ENCODE measurements at places on chromosomes 4 and X.

GRCh38 chrX:153608806-153609205 lies 9.9 kb upstream of the CCNQ start:
- DNase-seq, result no peak

GRCh38 chr4:13908455-13908854 lies 280.9 kb upstream of the BOD1L1 start:
- no peak for DNase-seq

DNA sequence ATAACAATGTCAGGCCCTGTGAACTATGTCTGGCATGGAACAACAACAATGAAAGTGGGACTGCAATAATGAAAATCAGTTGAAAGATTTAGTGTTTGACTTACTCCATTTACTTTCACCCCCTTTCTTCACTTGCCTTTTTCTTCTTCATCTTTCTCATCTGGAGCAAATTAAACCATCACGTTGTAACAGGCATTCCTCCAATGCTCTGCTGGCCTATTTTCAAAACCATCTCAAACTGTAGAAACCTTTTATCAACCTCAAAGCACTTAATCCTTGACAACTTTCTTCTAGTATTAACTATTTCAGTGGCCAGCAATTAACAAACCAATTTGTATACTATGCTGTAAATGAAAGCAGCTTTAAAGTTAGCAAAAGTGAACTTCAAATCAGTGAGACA lies 8.3 kb downstream of the KLHL13 start:
- no peak for DNase-seq

DNA sequence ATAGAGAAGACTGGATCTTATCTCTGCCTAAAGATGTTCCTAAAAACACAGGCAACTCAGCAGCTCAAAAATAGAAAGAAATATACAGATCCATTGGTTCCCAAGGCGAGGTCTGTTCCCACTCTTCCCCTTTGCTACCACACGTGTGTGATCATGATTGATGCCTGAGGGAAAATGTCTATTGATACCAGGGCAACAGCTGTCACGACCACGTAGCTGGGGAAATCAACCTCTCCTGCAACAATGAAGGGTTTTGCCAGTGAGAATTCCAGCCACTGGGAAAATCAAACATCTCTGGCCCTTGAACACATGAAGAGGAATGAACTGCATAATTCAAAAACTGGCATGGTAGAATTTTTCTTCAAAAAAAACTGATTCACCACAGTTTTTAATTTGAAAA lies 131.0 kb upstream of the MAP3K15 start:
- DNase-seq, result no peak

- no peak for DNase-seq
These were observed 847.7 kb upstream of the INTU start for GRCh38 chr4:126784966-126785580.

DNA sequence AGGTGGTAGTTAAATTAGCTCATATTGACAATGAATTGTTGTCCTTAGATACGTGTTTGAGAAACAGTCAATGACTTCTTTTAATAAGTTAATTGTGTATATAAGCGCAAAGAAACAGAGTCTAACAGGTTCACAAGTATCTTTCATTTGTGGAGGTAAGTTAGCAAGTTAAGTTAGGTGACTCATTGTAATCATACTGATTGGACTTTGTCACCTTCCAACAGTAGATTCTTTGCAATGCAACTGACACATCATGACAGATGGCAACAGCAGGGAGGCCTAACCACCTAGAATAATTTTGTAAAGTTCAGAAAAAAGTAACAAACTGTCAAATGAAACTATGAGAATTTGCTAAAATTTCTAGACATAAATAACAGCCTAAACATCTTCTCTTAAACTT lies 207.6 kb upstream of the PITX2 start:
- no peak for DNase-seq

DNA sequence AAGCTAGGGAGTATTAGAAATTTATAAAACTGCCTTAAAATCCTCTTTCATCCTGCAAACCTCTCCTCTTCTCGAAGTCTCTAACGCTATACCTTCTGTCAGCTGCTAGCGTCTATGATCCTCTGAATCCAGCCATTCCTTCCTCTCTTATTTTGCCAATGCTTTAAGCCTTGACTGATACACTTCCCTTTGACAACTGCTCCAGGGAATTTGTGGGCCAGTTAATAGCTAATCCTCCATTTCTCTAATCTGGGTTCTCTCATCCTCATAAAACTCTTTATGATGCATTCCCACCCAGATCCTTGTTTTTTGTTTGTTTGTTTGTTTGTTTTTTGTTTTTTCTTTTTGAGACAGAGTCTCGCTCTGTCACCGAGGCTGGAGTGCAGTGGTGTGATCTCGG lies 293.6 kb upstream of the PUDP start:
- no peak for DNase-seq

DNA sequence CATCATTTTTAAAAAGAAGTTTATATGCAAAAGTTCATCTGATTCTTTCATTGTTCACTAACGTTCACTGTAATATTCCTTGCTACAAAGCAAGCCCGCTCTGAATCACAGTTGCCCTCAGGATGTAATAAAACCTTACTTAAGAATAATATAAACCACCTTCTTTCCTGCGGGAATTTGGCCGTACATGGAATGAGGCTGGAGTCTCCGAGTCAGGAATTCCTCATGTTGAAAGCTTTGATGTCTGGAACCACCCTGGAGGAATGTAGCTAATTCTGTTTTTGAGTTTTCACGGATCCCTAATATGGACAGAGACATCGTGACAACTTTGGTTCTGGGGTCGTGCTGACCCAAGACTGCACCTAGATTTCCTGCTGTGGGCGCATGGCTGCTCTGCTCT lies 58.5 kb downstream of the CRLF2 start:
- DNase-seq, result no peak

DNA sequence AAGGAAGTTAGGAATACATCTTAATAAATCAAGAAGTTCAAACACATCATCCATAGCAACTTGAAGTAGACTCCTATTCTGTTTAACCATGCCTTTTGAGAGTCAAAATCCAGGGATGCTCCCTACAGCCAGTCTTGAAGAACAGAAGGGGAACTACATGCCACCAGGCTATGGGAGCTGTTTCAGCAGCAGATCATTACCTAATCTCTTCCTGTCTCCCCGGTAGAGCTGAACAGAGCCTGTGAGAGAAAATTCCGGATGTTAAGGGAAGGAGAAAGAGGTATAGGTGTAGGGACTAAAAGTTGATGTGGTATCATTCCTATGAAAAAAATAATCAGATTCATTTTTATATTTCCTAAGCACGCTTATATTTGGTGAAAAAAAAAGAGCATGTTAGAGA lies 352.2 kb downstream of the SPRY1 start:
- DNase-seq, result no peak

DNA sequence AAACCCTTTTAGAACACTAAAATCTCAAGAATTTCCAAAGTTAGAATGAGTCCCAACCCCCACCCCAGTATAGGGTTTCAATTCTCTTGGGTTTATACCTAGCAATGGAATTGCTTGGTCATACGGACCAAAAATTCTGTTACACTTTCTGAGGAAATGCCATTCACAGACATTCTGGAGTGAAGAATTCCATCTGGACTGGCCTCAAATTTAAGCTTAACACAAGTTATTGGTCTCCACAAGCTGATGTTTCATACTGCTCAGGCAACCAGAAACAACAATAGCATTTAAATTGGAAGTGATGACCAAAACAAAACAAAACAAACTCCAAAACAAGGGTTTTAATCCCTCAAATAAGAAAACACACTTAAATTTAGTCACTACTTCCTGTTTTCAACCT lies 51.1 kb downstream of the GPC4 start:
- no peak for DNase-seq

- DNase-seq, result no peak
These were observed 15.1 kb upstream of the CLDN24 start for GRCh38 chr4:183337349-183337748.

GRCh38 chr4:7227008-7227407 lies 34.7 kb downstream of the SORCS2 start:
- DNase-seq, result no peak

- no peak for DNase-seq
These were observed 105.2 kb downstream of the GASK1B start for GRCh38 chr4:158067646-158068045.

DNA sequence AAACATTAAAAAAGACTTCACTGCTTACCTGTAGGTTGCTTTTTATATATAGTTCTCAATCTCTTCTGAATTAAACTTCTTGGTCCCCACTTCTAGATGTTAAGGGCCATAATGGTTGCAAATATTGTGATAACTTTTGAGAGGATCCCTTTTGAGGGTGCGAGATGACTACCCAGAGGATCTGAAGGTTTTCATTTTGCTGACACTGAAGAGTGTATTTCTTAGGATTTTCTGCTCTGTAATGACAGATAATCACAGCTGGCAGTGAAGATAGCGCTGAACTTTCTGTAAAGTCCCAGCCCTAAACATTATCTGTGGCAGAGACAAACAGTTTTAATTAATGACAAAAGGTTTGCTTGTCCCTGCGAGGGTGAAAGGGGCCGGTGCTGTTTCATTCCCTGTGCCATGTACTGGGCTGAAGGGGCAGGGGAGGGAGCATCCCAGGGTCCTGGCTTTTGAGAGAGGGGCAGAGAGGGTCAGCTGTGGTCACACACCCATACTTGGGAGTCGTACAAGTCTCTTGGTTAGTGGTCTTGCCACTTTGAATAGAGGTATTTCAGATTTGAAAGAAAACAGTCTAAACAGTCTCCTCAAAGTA lies 22.2 kb downstream of the CLCN4 start:
- no peak for DNase-seq

DNA sequence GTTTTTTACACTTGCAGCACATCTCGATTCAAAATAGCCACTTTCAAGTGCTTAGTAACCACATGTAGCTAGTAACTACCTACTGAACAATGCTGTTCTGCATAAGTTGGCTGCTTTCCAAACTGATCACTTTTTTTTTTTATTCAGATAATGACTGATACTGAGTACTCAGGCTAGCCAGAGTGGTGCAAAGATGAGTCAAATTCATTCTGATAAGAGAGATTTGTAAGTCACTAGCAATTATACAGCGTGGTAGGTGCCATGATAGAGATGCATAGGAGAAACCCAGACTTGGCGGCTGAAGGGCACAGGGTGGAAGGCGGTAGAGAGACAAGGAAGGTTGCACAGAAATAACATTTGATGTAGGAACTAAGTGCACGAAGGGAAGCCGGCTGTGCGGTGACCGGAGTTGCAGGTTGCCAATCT lies 357 bp upstream of the IGBP1 start:
- DNase-seq, result no peak

Data from D721Med (cell line).